ENCODE measurements at places on chromosomes 4 and X.

GRCh38 chr4:184438375-184438774 is 36.0 kb downstream of the IRF2 start:
- no peak for DNase-seq

DNA sequence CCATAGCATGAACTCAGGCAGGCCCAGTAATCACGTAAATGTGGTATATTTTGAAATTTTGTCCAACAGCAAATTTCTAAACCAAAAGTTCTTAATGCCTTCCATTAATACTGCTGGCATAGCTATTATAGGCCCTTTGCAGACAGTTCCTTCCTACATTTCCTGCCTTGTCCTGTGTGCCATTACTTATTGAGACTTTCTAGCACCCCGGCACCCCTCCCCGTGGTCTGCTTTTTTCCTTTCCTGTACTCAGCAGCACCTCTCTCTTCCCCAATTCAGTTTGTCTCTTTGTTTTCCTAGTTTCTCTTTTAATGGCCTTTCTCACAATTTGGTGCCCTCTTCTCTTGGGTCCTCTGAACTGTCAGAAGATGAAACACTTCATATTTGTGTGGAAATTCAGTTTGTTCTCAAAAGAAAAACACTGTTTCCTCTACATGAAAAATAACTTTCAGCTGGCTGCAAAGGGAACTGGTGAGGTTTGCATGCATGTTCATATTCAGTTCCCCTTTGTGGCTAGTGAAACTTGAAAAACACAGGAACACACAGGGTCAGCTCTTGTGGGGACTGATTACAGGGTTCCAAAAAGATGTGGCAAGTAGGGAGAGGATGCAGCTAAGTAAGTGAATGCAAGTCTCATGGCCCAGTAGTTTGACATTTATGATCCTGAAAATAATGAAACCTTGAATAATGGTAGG is 17.1 kb downstream of the GPR34 start:
- DNase-seq, result no peak

DNA sequence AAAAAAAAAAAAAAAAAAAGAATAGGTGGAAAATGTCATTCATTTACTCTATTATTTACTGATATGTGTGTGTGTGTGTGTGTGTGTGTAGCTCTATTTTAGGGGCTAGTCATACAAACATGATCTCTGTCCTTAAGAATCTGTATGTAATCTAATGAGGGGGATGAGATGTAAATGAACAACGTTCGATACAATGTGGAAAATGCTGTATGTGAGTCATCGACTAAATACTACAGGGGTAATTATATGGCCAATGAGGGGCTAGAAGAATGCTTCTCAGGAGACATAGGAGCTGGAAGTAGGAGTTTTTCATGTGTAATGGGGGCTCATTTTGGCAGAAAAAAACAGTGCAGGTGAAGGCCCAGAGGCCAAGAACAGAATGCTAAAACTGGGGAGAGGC is 41.9 kb downstream of the LEF1 start:
- DNase-seq, result no peak

DNA sequence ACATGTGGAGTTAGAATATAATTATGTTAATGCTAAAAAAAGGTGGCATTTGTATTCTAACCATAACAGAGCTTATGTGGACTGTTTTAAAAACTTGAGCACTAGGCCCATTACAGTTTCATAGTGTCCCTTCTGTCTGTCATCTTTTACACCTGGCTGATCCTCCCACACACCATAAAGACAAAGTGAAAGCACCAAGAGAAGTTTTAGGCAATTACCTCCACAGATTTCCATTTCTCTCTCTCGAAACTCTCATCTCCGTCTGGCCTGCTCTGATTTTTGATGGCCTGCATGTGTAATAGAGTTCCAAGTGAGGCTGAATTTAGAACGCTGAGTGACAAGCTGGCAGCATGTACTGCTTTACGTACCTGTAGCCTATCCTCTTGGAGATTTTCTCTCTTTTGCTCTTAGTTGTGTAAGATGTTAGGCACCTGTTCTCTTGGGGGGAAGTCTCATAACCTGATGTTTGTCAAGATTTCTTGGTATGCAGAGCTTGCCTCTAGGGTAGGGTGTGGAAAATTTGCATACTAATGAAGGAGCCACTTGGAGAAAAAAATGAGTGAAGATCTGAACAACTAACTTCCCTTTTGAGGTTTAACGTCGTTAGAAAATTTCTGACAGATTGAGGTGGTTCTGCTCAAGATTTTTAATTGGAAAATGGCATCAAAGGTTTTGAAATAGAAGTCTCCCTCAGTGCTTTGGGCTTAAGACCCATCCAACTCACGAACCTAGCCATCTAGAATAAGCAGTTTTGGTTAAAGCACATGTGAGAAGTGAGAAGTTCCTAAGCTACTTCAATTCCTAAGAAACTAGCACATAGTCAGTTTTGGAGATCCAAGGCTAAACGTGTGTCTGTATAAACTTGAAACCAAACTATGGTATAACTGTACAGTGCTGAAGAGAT is 57.6 kb upstream of the RAP1GDS1 start:
- DNase-seq, result no peak

GRCh38 chr4:160159457-160159856 is 1056.6 kb downstream of the RAPGEF2 start:
- no peak for DNase-seq

- DNase-seq, result no peak
Observed at GRCh38 chr4:166625018-166625637, 609.2 kb downstream of the SPOCK3 start.

GRCh38 chr4:78732332-78733104 is 43.6 kb upstream of the BMP2K start:
- no peak for DNase-seq

DNA sequence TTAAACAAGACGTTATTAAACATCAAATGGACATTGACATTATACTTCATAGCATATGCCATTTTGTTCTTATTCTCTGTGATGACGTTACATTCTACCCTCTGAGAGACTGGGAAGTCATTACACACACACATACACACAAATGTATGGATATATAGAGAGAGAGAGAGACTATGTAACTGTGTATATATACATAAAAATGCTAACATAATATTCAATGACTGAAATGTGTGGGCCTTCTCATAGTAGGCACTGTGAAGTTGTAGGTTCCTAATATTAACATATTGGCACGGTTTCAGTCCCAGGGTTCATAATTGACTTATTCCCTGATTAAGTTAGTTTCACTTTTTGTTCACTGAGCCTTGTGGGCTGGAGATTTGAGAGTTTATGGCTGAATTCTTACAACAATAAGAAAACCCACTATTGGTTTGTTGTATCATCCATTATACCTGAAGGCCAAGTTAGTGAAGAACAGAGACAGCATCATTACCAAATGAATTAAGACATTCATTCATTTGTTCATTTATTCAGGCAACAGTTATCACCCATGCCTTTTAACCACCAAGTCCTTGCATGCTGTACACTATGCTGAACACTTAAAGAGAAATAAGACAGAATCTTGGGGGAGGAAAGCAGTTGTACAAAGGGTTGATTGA is 68.5 kb downstream of the GAB1 start:
- no peak for DNase-seq

DNA sequence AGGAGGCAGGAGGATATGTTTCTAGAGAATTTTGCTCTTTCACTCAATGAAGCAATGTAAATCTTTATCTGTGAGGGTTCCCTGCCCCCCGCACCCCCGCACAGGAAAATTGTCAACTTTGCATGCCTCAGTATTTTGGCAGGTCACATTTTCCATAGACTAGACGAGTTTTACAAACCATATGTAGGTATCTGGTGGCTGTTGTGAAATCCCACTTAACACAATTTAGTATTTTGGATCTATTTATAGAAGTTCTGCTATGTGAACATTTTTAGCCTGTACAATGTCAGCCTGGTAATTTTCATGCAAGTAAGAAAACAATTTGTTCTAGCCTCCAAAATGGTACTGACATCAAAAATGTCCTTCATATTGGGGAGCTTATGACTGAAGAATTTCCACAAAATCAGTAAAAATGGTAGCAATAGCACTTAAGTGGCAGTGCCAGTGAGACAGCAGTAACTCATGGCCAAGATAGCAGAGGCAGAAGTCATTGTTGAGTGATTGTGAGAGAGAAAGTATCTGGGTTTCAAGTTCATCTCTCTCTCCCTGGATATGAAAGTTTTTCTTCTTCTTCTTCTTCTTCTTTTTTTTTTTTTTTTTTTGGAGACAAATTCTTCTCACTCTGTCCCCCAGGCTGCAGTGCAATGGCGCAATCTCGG is 12.4 kb upstream of the FRYL start:
- DNase-seq, result no peak

DNA sequence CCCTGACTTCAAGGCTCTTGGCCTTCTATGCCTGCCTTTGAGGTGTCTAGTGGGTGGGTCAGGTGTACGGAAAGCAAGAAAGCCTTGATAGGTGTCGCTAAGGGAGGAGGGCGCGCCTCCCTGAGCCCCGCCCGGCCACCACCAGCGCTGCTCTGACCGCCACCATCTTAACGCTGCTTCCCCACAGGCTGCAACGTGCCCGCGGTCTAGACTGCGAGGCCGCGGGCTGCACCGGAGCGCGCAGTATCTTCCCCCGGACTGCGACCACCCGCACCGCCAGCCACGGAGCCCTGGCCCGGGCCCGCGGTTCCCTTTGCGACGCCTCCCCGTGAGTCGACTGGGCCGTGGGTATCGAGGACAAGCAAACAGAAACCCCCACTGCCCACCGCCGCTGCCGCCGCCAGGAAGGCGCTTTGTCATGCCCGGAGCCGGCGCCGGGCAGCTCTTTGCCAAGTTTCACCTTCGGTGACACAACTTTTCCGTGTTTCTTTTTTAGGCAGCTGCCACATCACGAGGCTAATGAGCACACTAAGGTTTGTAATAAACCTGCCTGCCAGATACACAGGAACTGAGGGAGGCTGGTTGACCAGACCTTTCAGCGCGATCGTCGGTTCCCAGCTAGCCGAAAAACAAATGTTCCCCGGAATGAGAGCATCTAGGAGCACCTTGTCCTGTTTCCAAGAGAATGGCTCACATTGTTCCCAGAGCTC is 335.8 kb upstream of the F9 start:
- no peak for DNase-seq

GRCh38 chrX:78710171-78710570 is 37.3 kb upstream of the LPAR4 start:
- DNase-seq, result no peak

GRCh38 chr4:35966566-35966965 is 277.7 kb downstream of the ARAP2 start:
- DNase-seq, result no peak

GRCh38 chr4:73612032-73612431 is 8.2 kb downstream of the RASSF6 start:
- no peak for DNase-seq

DNA sequence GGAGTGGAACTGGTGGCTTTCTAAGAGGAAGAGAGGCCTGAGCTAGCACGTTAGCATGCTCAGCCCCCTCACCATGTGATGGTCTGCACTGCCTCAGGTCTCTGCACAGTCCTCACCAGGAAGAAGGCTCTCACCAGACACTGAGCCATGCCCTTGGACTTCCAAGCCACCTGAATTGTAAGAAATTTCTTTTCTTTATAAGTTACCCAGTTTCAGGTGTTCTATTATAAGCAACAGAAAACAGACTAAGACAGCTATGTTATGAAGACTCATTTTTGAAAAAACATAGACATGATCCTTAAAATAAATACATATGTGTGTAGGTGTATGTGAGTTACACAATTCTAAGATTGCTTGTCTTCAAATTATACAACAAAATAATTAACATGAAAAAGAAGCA is 74.7 kb downstream of the CEP44 start:
- DNase-seq, result no peak

- peak; percentile 14 for DNase-seq
Observed at GRCh38 chrX:1140236-1140681, 72.2 kb downstream of the CRLF2 start.

GRCh38 chr4:110850461-110851442 is 227.9 kb upstream of the PITX2 start:
- no peak for DNase-seq

DNA sequence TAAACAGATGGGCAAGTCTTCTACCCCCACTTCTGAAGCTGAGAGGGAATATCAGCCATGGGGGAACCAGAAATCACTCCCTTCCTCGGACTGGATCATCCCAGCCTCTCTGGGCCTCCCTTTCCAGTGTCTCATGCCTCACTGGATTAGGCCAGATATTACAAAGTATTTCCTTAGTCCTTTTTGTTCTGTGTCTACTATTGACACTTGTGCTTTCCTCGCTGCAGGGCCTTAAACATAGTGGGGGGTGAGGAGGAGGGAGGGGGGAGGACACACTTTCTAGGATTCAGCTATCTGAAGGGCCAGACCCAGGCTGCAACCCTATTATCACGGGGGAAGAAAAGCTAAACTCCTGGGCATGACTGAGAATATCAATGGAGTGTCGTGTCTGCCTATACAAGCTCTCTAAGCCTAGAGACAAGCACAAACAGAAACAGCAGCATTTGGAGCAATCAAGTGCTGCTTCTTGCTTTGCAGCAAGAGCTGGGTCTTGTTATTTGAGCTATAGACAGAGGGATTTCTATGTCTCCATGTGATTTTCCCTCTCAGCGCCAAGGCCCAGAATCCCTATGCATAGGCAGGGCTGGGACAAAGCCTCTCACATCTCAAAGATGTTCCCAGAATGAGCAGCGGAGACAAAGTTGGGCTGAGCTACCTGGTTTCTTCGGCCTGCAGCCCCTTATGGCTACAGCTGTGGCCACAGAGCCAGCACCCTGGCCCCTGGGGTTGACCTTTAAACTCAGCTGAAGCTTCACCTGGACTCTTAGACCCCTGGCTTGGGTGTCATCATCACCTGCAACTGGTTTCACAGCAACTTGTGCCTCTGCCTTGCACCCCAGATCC is 20.2 kb downstream of the PJA1 start:
- no peak for DNase-seq

GRCh38 chr4:97105347-97106099 is 1037.8 kb downstream of the STPG2 start:
- no peak for DNase-seq

DNA sequence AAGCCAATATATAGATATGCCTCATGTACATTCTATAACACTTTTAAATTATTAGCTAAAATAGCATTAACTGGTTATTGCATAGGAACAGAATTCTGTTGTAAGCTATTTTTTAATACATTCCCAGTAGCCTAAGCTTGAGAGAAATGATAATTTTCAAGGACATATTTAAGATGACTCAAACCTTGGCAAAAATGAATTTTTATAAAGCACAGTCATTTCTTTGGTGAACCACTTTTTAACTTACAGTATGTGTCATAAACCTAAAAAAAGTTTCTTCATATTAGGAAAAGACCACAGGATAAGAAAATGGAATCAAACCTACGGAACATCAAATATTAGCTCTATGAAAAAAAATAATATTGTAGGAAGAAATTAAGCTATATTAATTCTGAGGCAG is 986.3 kb downstream of the STIM2 start:
- no peak for DNase-seq

GRCh38 chr4:88788424-88788823 is 90.8 kb upstream of the NAP1L5 start:
- no peak for DNase-seq

DNA sequence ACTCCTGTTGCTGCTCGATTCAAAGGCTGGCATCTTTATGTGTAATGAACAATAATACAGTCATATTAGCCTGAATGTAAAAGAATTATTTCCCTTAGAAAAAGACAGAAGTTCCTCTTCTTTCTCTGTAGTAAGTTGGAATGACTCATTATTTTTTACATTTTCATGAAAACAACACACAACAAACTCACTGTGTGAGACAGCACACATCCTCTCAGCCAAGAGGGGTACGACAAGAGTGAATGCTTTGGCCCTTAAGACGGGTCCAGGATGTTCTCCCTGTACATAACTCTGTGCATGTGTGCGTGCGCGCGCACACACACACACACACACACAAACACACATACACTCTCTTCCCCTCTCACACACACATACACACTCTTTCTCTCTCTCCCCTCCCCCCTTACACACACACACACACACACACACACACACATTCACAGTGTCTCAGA is 72.8 kb downstream of the MANBA start:
- no peak for DNase-seq

GRCh38 chr4:55169352-55169961 is 44.1 kb upstream of the KDR start:
- DNase-seq, result no peak
